Tongue (tissue), 3 donors: ENCODE measurements at places on chromosomes 1 and 21. TPM values are rescaled to one million over a fixed set of nuclear protein-coding genes. Genes with fewer than 3 reads are reported as not detected.

The OR2L2 gene
- total RNA-seq, result not detected

GRCh38 chr1:46543761-46544560, 7.5 kb downstream of the KNCN start:
- DNase-seq, result no peak

- peak; percentile 28 for DNase-seq
These were observed 44.2 kb downstream of the PRRX1 start for GRCh38 chr1:170707959-170708655.

The GUCA2A gene
- total RNA-seq, result not detected

The SNX7 gene
- total RNA-seq, result 48.3 TPM

DNA sequence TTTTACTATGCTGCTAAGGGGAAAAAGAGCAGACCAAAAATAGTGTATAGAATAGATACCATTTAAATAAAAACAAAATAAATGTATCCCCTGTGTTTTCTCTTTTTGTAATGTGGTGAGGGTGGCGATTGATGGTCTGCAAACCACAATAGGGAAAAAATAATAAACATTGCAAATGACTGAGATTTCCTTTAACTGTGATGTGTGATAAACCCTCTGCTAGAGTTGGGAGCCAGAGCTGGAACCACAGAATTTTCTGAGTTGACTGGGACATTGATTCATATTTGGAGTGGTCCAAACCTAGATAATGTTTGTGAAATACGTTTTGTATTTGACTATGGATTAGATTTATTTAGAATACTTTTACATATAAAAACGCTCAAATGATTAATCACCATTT, 70.6 kb upstream of the PTGFR start:
- no peak for DNase-seq

GRCh38 chr1:111470596-111470995, 3.2 kb upstream of the C1orf162 start:
- DNase-seq, result no peak

- DNase-seq, result no peak
These were observed 270.5 kb downstream of the GRIK3 start for GRCh38 chr1:36763771-36764170.

- peak; percentile 4 for DNase-seq
These were observed 617.7 kb upstream of the ADGRL2 start for GRCh38 chr1:81183051-81183450.

The PGBD5 gene
- total RNA-seq, result 13.6 TPM

DNA sequence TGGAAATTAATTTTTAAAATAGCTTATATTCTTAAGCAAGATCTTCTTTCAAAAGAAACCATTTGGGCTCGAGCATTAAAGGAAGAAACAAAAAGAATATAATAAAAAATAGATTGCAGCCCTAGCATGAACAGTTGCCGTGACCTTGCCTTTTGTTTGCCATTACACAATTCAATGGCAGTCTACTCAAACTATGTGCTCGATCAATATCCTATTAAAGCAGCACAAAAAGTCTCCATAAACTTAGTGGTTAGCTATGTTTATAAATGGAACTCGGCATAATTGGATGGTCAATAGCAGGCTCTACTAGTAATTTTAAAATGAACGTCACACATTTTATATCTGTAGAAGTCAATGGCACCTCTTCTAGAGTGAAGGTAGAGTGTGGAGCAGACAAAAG, 256.5 kb downstream of the NFIA start:
- no peak for DNase-seq

GRCh38 chr1:115192200-115192767, 103.0 kb upstream of the TSPAN2 start:
- DNase-seq, result no peak

- no peak for DNase-seq
These were observed 133.0 kb downstream of the URB2 start for GRCh38 chr1:229759037-229759435.

GRCh38 chr1:84415396-84415795, 17.1 kb downstream of the DNASE2B start:
- no peak for DNase-seq

The KLHL17 gene
- total RNA-seq, result 7.5 TPM

The AKNAD1 gene
- total RNA-seq, result 2.6 TPM

GRCh38 chr21:14499316-14499715, 46.8 kb downstream of the SAMSN1 start:
- no peak for DNase-seq

- DNase-seq, result no peak
These were observed 9.6 kb downstream of the CCDC190 start for GRCh38 chr1:162851341-162851740.

GRCh38 chr1:74471470-74471869, 40.9 kb downstream of the LRRC53 start:
- no peak for DNase-seq

The TDRD10 gene
- total RNA-seq, result 3.7 TPM

DNA sequence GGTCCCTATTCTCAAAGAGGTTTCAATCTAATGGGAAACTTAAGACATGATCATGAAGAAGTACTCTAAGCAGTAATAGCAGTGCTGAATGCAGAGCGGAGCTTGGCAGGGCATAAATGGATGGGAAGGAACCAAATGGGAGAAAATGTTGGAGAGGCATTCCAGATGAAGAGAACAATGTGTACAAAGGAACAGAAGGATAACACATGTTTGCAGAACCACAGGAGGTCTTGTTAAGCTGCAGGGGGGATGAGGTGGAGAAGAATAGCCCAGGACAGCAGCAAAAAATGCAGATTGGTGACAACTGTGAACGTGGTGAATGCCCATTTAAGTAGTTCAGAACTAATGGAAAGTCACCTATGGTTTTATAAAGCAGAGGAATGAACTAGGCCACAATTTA, 99.1 kb downstream of the ASTN1 start:
- no peak for DNase-seq

GRCh38 chr1:59058665-59059439, 238.0 kb upstream of the FGGY start:
- no peak for DNase-seq

The SH2D1B gene
- total RNA-seq, result 0.62 TPM

The FCGR3A gene
- total RNA-seq, result 3.4 TPM
